Daoy (cell line): ENCODE measurements at places on chromosomes 6 and 20. TPM values are rescaled to one million over a fixed set of nuclear protein-coding genes. Genes with fewer than 3 reads are reported as not detected.

The ADTRP gene
- total RNA-seq = 2.5 and 2.8 TPM in 2 replicates

The TAGAP gene
- not detected in 2 replicates for total RNA-seq

DNA sequence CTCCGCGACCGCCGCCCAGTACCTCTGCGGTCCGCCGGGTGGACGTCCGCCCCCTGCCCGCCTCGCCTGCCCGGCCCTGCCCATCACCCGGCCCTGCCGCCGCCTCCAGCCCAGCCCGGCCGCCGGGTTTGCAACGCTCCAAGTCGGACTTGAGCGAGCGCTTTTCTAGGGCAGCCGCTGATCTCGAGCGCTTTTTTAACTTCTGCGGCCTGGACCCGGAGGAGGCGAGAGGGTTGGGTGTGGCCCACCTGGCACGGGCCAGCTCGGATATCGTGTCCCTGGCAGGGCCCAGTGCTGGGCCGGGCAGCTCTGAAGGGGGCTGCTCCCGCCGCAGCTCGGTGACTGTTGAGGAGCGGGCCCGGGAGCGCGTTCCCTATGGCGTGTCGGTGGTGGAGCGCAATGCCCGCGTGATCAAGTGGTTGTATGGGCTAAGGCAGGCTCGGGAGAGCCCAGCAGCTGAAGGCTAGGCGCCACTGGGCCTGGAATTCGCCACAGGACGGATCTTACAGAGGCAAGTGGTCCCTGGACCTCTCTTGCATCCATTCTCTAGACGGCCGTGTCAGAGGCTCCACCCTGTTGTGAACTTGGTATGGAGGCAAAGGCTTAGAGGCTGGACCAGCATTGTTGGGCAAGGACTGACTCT is 11.8 kb downstream of the FAM110A start:
- DNase-seq = no peak

DNA sequence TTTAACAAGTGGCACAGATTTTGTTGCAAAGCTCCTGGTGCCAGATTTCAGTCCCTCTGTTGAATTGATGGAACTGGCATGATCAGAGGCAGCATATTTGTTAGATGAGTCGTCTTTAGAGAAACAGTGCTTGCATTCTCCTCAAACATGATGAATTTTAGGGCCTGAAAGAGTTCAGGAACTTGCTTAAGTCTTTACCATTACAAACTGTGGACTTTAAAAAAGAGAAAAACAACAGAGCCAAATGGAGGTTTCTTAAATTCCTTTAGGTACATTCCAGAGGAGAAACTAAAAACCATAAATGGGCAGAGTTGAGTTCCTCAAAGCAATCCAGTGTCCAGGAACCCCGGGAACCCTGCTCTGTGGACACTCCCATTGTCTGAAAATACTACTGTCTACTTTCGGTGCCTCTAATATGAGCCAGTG is 2.5 kb downstream of the GTF2H5 start:
- DNase-seq = peak; percentile 40

GRCh38 chr6:41940759-41941279 is 789 bp downstream of the CCND3 start:
- peak; percentile 66 for DNase-seq

GRCh38 chr6:52535711-52536423 is 41.0 kb downstream of the TRAM2 start:
- no peak for DNase-seq

The ASIP gene
- total RNA-seq = not detected in 2 replicates

The NOX3 gene
- total RNA-seq = not detected in 2 replicates

The PLN gene
- not detected in 2 replicates for total RNA-seq

The LAMP5 gene
- total RNA-seq = not detected in 2 replicates

GRCh38 chr6:117270055-117270842 is 4.9 kb downstream of the VGLL2 start:
- DNase-seq = peak; percentile 56

GRCh38 chr6:79810871-79811270 is 136.5 kb downstream of the ELOVL4 start:
- no peak for DNase-seq

DNA sequence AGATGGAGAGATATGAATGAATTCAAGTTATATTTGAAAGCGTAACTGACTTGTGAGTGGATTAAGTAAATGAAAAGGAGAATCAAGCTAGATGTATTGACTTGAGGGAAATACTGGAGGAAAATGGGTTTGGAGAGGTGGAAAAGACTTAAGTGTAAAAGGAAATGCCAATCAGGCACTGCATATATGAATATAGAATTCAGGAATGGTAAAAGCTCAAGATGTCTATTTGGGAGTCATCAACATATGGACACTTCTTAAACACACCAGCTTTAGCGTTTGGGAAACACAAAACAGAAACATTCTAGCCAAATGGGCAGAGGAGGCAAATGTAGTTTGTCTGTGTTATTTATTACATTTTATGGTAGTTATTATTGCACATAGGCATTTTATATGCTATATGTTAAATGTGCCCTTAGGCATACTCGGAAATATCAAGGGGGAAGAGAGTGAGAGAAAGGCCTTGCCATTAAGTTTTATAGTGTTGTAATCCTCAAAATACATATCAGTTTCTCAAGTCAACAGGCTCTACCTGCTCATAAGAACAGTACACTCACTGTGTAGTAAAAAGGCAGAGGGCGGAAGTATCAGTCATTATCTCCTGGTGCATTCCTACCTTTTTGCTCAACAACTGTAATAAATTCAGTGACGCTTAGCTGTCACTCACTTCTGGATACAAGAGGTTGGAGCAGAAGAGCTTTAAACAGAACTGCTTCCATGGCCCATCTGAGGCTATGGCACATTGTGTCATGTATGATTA is 33.7 kb upstream of the ME1 start:
- no peak for DNase-seq

DNA sequence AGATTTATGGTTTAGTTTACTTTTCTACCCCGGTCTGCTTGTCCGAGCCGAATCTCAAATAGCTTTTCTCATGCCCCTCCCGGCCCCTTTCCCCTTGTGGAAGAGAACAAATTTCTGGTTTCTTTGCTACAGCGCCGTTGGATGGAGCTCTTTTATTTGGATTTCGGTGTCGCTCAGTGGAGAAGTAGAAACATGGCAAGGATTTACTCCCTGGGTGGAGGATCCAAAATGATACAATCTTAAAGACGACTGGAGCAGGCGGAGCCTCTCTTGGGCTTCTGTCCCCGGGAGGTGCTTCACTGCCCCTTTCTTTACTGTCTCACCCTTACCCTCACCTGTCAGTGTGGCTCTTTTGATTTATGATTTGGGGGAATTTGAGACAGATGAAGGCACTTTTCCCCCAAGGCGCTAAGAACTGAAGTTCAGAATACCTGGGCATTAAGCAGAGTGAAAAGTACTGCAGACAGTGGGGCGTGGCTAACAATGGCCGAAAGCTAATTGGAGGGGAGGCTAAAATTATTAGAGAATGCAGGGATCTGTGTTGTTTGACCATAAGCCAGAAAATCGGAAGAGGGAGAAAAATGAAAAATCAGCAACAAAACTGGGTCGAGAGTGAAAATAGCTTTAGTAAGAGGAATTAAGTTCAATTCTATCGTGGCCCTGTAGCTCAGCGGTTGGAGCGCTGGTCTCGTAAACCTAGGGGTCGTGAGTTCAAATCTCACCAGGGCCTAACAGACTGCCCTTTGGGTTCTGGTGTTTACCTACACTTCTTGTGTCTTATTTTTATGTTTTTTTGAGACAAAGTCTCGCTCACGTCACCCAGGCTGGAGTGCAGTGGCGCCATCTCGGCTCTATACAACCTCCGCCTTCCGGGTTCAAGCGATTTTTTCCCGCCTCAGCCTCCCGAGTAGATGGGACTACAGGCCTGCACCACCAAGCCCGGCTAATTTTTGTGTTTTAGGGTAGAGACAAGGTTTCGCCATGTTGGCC is 145.1 kb upstream of the ZNF184 start:
- DNase-seq = peak; percentile 81

DNA sequence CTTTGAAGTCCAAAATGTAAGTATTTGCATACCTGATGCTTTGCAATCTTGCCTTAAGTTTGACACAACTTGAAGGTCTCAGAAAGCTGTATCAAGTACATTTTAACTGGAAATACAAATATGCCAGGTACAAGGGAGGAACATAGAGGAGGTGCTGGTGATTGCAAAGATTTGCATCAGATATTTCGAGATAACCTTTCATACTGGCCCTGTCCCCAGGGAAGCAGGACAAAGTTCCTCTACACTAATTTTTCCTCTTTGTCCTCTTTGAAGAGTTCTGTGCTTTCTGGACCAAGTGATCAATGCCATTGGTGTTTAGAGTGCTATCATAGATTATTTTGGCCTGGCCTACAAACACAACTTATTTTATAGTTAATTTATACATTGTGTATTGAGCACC is 686.1 kb downstream of the HACE1 start:
- no peak for DNase-seq

The OPRL1 gene
- 0.33 and 0.51 TPM in 2 replicates for total RNA-seq

- DNase-seq = no peak
Measured at GRCh38 chr6:117592983-117593759, 9.1 kb downstream of the GOPC start.

GRCh38 chr6:9136141-9136822 is 700.9 kb upstream of the SLC35B3 start:
- DNase-seq = no peak

The MROH8 gene
- 0.11 TPM in 1 of 2 replicates, not detected in the other for total RNA-seq

The PPP1R3G gene
- total RNA-seq = 0.18 and 0.23 TPM in 2 replicates

DNA sequence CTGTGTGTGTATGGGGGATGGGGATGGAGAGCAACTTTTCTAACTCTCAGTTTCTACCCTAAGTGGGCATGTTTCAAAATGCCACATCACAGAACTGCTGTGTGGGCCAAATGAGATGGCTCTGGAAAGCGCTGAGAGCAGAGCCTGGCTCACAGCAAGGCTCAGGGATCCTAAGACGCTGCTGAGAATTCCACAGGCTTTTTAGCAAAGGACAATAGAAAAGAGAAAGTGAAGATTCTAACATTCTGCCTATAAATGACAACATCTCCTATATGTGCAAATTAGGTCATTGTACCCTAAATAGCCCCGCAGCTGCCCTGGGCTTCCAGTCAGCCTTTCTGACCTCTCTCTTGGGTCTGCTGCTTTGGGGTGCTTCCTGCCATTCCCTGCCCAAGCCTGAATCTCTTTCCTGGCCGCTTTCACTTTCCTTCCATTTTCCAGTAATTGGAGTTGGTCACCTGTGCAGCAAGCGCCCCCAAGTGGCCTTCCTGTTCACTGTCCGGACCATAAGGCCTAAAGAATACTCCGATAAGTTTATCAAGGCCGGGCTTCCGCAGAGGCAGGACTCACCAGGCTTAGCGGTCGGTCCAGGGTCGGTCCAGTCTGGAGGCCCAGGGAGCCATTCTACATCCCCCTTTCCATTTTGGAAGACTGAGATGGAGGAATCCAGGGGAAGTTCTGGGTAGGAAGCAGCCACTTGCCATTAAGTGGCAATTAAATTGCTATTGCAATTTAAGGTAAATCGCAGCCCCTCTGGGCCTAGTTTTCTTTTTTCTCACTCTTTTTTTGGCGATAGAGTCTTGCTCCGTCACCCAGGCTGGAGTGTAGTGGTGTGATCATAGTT is 6.7 kb upstream of the DDR1 start:
- DNase-seq = peak; percentile 93

- no peak for DNase-seq
Measured at GRCh38 chr6:80456724-80457438, 350.4 kb downstream of the BCKDHB start.

GRCh38 chr20:43572891-43573290 is 14.1 kb downstream of the SGK2 start:
- DNase-seq = no peak

DNA sequence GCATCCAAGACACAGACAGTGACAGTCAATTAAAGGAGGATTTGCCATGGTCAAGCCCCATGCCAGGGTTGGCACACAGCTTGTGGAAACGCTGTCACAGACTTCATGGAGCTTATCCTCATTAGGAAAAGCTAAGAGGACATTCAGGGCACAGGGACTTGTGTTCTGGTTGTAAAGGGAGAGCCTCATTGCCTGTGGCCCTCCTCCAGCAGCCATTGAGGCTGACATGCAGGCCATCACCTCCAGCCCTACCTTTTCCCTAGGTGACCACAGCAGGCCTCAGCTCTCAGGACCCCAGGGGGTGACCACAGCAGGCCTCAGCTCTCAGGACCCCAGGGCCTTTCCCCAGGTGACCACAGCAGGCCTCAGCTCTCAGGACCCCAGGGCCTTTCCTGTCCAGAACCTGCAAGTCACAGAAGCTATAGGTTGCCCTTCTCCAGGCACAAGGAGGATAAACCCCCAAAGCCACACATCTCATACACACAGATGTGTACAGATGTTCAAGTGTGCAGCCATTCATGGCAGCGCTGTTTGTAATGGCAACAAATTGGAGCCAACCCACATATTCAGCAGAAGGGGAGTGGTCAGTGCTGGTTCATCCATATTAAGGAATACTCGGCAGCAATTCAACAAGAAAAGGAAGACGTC is 26.1 kb downstream of the DUSP22 start:
- DNase-seq = no peak

The PPIL6 gene
- 3.8 and 4.5 TPM in 2 replicates for total RNA-seq

DNA sequence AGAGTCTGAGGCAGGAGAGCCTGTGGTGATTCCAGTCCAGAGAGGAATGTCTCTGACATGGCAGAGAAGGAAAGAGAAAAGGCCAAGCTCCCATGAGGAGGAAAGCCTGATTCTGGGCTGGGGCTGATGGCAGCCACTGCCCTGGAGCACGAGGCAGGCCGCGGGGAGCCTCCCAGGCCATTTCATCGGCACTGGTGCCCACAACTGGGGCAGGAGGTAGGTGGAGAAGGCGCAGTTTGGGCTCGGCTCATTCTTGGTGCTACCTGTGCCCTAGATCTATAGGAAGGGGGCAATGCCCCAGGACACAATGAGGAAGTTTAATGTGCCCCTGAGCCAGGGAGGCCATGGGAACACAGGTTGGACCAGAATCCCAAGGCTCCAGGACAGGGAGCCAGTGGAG is 2.6 kb upstream of the TREML1 start:
- no peak for DNase-seq

- DNase-seq = no peak
Measured at GRCh38 chr6:22958677-22959076, 389.3 kb downstream of the HDGFL1 start.

DNA sequence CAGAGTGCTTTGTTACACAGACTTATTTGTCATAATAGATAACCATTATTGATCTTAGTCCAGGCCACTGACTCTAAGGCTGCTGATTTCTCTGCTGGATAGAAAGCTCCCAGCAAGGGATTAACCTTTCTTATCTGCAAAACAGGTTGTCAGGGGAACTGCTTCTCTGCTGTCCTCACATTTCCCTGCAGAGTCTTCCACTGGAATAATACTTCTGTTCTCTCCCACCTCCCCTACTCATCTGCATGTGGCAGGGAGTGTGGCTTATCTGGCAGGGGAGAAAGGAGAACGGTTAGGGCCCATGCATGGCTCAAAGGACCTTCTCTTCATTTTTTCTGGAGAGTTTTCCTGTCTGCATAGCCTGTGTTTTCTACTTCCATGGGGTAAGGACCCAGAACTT is 86.2 kb downstream of the LAMP5 start:
- DNase-seq = no peak

- no peak for DNase-seq
Measured at GRCh38 chr6:80523010-80523409, 416.5 kb downstream of the BCKDHB start.

The SPINT4 gene
- total RNA-seq = not detected in 2 replicates
